Memory B cell (primary cell): ENCODE measurements at places on chromosomes 5 and 9.

GRCh38 chr9:107707915-107708441, 218.4 kb upstream of the KLF4 start:
- no peak for DNase-seq

DNA sequence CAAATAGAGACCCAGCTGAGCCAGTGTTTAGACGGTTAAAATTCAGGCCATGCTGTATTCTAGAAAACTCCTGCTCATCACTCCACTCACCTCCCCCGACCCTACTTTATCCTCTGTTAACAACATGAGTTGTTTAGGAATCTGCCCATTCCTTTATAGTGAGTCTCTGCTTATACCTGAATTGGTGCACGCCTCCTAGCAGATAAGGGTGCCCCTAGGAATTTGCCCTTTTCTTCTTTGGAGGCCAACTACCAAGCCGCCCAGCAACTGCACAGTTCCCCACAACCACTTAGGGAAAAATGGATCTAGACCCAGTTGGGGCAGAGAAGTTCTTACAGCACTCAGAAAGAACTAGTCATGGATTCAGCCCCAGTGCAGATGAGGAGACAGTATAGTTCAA, 102.3 kb downstream of the MAMDC2 start:
- no peak for DNase-seq

DNA sequence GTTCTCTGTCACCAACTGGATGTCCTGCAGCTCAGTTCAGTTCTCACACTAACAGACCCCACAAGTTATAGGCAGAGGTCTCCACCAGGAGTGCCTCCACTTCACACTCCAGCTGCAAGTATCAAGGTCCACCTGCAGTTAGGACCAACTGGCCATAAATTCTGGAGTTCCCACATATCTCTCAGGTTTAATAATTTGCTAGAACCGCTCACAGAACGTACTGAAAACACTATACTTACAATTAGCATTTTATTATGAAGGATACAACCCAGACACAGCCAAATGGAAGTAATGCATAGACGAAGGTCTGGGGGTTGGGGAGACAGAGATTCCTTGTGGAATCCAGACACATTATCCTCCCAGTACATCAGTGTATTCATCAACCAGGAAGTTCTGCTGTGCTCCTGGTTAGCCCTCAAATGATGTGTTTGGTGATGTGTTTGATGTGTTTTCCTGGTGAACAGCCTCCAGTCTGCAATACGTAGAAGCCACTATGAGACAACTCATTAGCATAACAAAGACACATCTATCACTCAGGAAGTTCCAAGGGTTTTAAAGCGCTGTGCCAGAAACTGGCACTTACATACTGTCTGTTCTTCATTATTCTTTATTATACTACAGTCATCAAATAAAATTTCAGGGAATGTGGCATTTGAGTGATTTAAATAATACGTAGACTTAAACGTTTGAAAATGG, 25.4 kb downstream of the OGN start:
- no peak for DNase-seq

DNA sequence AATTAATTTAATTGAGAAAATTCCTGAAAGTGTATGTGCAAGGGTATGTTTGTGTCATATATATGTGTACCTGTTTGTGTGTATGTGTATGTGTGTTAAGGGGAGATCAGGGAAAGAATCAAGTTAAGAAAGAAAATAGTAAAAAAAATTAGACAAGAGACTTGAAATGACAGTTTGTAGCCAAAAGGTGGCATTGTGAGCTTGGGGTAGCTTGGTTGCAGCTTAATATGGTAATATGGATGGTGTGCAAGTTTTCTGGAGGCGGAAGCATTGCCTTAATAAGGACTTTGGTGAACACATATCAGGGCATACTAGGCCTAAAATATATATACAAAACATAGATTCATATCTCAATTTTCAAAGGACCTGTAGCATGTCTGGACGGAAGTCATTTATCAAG, 129.9 kb downstream of the INSYN2B start:
- no peak for DNase-seq

DNA sequence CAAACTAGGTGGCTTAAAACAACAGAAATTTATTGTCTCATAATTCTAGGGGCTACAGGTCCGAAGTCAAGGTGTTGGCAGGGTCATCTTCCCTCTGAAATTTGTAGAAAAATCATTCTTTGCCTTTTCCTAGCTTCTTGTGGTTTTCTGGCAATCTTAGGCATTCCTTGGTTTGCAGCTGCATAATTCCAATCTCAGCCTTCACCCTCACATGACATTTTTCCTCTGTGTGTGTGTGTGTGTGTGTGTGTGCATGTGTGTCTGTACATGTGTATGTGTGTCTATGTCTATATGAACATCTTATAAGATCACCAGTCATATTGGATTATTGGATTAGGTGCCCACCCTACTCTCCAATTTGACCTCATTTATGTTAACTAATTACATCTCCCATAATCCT, 330.6 kb downstream of the CHSY3 start:
- DNase-seq, result no peak

DNA sequence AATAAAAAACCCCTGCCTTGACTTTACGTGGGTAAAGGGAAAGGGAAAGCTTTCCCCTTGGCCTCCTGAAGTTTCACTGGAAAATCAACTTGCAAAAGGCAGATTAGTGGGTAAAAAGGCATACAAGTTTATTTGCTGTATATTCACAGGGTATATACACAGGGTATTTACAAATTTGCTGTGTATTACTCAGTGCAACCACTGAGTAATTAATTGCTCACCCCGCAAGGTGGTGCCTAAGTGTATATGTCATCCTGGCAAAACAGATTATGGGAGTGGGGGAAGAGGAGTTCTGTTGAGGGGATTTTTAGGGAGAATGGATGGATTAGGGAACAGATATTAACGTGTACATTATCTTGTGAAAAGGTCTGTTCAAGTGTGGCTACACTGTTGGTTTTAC, 7.1 kb upstream of the RARS1 start:
- DNase-seq, result no peak

DNA sequence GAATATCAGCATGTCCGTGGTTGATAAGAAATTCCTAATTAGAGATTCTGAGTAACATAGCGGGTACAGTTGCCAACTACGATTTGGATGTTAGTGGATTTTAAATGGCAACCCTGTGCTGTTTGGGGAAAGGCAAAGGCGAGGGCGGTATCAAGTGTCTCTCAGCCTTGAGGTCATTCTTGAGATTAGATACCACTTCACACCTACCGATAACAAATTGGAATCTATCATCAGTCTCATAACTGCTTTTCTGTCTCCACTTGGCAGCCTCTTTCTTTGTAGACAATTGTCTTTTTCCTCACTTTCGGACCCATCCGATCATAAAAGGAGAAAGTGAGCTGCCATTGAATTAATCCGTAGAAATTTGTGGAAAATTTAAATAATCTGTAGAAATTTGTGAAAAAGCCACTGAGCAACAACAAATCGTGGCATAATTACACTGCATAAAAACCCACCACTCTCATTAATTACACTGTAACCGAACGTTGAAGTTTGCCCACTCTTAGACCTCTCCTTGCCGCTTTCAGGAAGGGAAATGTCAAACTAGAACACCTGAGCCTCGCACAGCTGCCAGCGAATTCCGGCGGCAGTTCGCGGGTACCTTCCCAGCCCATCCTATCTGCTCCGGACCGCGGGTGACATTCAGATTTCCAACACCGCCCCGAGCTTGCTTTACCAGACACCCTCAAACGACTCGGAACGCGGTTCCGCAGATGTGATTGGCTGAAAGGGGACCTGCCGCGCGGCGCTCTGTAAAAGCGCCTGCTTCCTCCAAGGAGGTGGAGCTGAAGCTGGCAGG, 849 bp upstream of the RGMB start:
- DNase-seq, result peak; percentile 30

DNA sequence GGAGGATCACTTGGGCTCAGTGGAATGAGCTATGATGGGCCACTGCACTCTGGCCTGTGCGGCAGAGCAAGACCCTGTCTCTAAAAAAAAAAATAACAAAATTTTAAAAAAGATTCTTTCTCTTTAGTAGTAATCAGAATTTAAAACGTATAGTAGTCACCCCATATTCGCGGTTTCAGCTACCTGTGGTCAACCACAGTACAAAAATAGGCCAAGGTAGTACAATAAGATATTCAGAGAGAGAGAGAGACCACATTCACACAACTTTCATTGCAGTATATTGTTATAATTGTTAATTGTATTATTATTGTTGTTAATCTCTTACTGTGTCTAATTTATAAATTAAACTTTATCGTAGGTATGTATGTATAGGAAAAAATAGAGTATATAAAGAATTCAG, 18.7 kb downstream of the INIP start:
- DNase-seq, result no peak

- DNase-seq, result no peak
These were observed 232.1 kb downstream of the SH3GL2 start for GRCh38 chr9:17810728-17811571.

DNA sequence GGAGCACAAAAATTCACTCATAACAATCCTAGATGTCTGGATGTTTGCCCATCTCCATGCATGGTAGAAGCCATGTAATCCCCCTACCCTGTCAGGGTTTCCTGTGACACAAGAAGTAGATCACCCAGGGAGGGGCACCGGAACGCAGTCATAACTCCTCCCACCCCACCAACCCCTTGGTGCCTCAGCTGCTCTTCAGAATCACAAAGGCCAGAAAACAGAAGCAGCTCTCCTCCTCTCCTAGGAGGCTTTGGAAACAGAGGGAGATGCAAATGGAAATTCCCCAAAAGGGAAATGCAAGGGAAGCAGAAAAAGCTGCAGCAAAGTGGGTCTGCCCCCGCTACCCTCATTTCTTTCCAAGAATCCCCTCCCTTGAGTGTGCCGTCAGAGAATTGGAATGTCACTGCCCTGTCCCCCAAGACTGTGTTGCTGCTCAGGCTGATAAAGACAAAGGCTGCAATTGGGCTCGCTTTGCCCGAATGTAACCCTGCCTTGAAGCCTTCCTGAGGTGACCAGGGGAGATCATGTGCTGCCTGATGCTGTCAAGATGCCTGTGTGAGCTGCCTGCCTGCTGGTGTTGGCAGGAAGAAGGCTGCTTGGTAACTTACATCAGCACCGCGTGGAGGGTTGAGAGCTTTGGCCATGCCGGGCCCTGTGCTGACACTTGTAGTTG, 65.5 kb upstream of the ABCA1 start:
- no peak for DNase-seq

DNA sequence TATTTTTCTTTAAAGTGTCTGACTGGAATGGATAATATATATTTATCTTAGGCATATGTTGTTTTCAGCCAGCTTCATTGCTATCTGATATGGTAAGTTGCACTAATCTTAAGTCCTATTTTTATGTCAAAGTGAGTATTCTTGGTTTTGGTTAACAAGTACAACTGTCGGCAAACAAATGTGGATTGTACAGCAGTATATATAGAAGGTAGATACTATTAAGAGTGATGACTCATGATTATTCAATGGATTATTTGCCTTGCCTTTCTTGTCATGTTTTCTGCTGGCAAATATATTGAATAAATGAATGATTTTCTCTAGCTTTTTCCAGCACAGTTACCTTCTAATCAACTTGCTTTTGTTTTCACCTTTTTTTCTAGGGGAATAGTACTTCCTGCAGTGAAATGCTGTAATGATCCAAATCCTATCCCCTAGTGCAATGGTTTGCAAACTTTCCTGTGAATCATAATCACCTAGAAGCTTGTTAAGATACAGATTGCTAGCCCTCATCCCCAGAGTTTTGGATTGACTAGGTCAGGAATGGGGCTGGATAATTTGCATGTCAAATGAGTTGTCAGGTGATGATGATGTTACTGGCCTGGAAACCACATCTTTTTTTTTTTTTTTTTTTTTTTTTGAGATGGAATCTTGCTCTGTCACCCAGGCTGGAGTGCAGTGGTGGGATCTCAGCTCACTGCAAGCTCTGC, 60.8 kb upstream of the ARRDC3 start:
- DNase-seq, result no peak

- DNase-seq, result no peak
These were observed 239.3 kb upstream of the GRIN3A start for GRCh38 chr9:101977614-101978210.

- no peak for DNase-seq
These were observed 21.5 kb upstream of the DELE1 start for GRCh38 chr5:141902015-141902814.

GRCh38 chr9:113373676-113374392, 3.0 kb downstream of the HDHD3 start:
- DNase-seq, result no peak

GRCh38 chr9:133543772-133544467, 9.4 kb downstream of the ADAMTSL2 start:
- no peak for DNase-seq

- no peak for DNase-seq
These were observed 31.3 kb downstream of the ELL2 start for GRCh38 chr5:95930141-95930930.

DNA sequence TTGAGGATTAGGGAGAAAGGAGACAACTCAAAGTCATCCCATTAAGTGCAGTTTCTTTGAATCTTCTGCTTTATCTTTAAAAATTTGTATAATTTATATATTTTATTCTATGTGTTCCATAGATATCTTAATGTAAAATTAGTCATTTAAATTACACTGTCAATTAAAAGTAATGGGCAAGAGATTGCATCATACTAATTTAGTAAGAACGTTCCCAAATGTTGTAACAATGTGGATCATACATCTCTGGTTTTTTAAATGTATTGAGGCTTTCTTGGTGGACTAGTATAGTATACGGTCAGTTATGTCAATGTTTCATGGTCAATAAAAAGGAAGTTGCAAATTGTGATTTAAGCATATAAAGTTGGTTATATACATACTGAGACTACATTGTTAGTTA, 6.2 kb downstream of the TSLP start:
- DNase-seq, result no peak

- no peak for DNase-seq
These were observed at the start of gene SLC6A3 for GRCh38 chr5:1445313-1445688. SLC6A3 (minus strand) TSS chr5:1445440; CDS start chr5:1443197, 2,243 bp downstream.

DNA sequence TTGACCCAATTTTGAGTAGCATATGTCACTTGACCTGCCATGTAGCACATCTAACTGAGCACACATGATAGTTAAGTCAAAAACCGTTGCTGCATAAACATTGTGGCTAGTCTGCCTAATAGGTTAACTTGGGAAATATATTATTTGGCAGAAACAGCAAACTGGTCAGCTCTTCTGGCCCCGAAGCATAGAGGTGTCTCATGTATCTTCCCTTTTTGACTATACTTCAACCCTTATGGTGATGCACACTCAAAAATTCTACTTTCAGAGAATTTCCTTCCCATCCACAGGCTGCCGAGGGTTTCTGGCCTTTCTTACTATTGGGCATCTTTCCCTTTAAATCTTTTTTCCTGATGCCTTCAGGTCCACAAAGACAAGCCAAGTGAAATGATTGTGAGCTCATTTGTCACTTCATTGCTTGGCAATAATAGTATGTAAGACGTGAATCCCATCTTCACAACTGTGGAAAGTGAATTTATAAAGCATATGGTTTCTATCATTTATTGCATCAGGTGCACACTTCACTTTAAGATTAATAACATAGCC, 41.2 kb downstream of the MOCS2 start:
- DNase-seq, result no peak

- DNase-seq, result no peak
These were observed 20.9 kb downstream of the RANBP6 start for GRCh38 chr9:5994493-5994892.
